Stimulated activated CD8-positive, alpha-beta memory T cell treated with anti-CD3 and anti-CD28 coated beads, Interleukin-4, amount 100 ng/mL, for 1 hour (primary cell): ENCODE measurements at places on chromosomes 5 and 9.

GRCh38 chr9:96009223-96009602 lies 133.7 kb downstream of the ERCC6L2 start:
- no peak for DNase-seq

DNA sequence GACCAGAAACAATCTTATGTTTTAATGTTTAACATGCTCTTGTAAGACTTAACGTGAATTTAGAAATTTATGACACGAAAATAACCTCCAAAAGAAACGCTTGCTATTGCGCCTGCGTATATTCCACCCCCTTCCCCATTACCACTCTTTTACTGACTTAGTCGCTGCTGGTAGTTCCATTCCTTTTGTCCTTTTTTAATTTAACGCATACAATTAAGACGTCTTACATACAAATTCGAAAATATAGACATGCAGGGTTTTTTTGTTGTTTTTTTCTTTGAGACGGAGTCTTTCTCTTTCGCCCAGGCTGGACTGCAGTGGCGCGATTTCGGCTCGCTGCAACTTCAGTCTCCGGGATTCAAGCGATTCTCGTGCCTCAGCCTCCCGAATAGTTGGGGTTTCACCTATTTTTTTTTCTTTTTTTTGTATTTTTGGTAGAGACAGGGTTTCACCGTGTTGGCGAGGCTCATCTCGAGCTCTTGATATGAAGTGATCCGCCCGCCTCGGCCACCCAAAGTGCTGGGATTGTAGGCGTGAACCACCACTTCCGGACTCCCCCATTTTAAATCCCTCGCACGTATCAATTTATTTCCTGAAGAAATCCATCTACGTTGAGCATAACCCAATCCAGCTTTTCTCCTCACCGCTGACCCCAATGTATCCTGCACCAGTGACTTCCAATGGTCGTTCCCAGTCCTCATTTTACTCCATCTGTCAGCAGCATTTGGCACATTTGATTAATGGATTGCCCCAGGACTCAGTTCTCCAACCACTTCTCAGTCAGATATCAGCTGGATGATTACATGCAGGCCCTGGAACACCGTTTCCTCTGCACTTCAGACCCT lies 684 bp upstream of the MED7 start:
- no peak for DNase-seq

- DNase-seq = no peak
These were observed 26.9 kb downstream of the HMGCR start for GRCh38 chr5:75363726-75364495.

- DNase-seq = no peak
These were observed 42.3 kb downstream of the RNF180 start for GRCh38 chr5:64207978-64208377.

GRCh38 chr5:109550077-109550476 lies 139.7 kb upstream of the MAN2A1 start:
- DNase-seq = no peak

DNA sequence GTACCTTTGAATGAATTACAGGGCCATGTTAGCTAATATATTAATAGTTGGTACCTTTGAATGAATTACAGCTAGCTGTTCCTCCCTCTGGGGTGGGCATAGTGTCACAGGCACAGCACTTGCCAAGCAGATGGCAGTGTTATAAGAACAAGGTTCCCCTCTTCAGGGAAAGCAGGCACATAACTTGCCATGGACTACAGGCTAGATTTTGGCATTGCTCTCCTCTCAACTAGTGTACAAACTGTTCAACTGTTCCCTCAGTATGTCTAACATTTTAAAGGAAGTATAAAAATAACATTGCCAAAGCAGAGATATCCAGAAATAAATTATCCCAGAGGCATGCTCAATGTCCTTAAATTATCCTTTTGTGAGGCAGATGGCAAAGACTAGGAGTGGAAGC lies 33.7 kb downstream of the ABITRAM start:
- no peak for DNase-seq

- DNase-seq = no peak
These were observed 7.9 kb upstream of the RNF145 start for GRCh38 chr5:159217236-159217635.

DNA sequence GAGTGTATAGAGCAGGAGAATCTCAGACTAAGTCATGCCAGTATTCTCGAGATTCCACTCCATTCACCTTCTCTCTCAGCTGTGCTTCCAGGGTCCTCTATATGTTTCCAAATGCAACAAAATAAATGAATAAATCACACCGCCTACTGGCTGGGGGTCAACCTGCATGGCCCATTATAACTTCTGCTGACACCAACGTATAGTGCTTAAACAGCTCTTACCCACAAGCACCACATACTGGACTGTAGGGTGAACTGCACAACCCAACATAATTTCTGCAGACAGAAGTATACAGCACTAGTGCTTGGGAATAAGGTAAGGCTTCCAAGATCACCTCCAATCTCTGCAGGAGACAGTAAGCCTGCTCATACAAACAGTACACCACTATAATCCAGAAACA lies 33.1 kb upstream of the HTR4 start:
- no peak for DNase-seq

DNA sequence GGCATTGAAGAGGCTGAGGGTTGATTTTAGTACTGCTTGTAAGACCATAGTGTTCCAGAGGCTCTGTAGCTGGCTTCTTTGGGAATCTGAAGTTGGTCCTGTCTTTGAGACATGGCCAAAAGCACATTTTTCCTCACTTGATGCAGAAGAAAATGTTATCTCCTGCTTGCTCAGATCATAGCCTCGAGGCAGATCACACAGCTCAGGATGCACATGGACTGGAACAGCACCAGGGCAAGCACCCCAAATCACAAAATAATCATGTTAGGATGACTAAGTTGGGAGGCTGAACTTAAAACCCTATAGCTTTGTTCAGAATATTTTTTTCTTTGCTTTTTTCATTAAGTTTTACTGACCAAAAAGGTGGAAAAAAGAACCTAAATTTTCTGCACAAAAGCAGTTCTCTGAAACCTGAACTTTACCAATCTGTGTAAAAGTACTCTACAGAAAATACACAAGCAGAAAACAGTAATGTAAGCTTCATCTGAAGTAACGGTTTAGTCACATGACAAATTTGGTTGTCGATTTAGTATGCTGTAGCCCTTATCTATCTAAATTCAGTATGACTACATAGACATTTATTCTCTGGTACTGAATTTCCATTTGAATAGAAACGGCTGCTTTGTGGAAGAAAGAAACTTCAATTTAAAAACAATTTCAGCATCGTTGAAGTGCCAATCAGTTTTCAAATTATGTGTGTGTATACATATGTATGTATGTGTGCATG lies 3.4 kb downstream of the KLHL9 start:
- no peak for DNase-seq
